ENCODE measurements at places on chromosomes 11 and 22. TPM values are rescaled to one million over a fixed set of nuclear protein-coding genes. Genes with fewer than 3 reads are reported as not detected.

DNA sequence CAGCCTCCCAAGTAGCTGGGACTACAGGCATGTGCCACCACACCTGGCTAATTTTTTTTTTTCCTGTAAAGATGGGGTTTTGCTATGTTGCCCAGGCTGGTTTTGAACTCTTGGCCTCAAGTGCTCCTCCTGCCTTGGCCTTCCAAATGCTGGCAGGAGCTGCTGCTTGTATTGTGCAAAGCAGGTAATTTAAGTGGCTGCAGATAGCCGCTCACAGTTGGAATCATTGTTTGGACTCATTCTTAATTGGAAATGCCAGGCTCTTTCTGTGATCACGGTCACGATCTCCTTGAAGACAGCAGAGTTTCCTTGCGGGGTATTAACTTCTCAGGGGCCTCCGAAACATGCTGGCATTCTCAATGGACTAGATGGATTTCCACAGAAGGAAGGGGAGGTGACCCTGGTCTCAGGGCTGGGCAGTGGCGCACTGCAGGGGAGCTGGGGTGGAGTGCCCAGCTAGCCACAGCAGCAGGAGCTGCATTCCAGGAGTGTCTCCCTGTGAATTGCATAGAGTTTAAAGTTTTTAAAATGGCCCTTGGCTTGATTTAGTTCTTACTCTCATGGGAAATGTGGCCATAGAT, 136.1 kb downstream of the MORC2 start:
- H3K36me3 ChIP-seq = no peaks in the 10 kb centered on the region
- H3K27ac ChIP-seq = no peak overlapping the region
- DNase-seq = no peak

DNA sequence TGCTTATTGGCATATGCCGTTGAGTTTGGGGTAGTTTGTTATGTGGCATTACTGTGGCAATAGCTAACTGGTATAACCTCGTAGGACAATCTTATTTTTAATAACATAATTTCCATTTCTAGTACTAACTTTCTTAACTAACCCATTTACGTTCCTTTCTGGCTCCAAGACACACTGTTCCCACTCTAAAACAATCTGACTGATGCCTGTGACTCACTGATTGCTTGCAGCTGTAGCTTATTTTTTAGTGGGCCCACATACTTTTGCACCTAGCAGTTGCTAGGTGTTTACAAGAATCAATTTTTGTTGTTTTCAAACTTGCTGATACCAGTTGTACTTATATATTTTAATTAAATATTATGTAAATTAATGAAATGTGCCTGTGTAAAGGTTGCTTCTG, 52.2 kb downstream of the FAT3 start:
- no peak overlapping the region for H3K27ac ChIP-seq
- no peaks in the 10 kb centered on the region for H3K4me1 ChIP-seq
- H3K36me3 ChIP-seq = no peaks in the 10 kb centered on the region

DNA sequence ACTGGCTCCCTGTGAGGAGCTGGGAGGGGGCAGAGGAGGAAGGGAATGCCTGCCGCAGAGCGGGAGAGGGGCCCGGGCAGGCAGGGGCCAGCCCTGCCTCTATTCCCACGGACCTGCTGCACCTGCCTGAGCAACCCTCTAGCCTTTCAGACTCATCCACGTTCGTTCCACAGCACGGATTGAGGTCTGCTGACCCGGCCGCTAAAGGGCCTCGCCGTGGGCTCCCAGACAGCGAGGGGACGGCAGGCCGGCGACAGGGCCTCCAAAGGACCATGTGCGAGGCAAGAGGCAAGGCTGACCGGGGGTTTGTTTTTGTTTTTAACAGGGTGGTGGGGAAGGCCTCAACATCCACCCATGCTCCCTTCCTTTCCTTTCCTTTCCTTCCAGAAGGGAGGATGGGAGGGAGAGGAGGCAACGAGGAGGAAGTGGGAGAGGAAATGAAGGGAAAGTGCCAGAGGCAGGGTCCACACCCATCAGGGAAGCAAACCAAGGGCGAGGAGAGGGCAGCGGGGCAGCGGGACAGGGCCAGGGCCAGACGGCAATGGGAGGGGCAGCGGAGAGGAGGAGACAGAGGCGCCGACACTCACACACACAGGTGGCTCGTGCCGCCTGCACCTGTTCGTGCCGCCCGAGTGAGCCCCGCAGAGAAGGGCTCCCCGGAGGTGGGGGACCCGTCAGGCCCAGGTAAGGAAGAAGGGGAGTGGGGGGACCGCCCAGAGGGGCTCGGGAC, 7.5 kb downstream of the LRFN4 start:
- H3K4me3 ChIP-seq = no peak overlapping the region
- no peak for DNase-seq
- H3K27ac ChIP-seq = no peak overlapping the region

DNA sequence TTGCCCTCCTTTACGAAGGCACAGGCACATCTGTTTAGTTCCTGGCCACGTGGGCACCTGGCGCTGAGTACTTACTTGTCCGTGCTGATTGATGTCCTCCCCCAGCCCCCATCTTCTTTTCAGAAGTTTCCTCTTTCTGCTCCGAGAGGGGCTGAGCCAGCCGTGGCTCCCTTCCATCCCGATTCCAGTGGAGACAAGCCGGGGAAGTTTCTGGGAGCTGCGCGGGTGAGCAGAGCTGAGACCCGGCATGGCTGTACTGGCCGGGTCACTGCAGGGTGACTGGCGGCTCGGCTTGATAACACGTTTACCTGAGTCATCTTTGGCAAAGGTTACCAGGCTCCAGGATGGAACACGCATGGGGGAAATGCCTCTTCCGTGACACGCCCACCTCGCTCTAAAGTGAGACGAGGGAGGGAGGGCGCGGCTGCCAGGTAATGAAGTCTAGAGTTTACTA, 45.4 kb upstream of the ATXN10 start:
- H3K4me3 ChIP-seq = no peak overlapping the region
- no peaks in the 10 kb centered on the region for H3K36me3 ChIP-seq
- H3K27ac ChIP-seq = no peak overlapping the region

KCNJ1 gene
- total RNA-seq = not detected

- peaks cover 22% of the 10 kb centered on the region for H3K36me3 ChIP-seq
- H3K4me1 ChIP-seq = no peaks in the 10 kb centered on the region
- H3K4me3 ChIP-seq = no peak overlapping the region
- no peak for DNase-seq
- no peaks in the 10 kb centered on the region for H3K27me3 ChIP-seq
- no peak overlapping the region for H3K27ac ChIP-seq
Measured at GRCh38 chr11:68581439-68581838, 102.9 kb upstream of the GAL start.
